Pons (tissue), 1 donor: ENCODE measurements at places on chromosomes 5 and 9.

- DNase-seq: peak; percentile 35
Measured at GRCh38 chr5:180090098-180090768, 18.7 kb upstream of the RNF130 start.

DNA sequence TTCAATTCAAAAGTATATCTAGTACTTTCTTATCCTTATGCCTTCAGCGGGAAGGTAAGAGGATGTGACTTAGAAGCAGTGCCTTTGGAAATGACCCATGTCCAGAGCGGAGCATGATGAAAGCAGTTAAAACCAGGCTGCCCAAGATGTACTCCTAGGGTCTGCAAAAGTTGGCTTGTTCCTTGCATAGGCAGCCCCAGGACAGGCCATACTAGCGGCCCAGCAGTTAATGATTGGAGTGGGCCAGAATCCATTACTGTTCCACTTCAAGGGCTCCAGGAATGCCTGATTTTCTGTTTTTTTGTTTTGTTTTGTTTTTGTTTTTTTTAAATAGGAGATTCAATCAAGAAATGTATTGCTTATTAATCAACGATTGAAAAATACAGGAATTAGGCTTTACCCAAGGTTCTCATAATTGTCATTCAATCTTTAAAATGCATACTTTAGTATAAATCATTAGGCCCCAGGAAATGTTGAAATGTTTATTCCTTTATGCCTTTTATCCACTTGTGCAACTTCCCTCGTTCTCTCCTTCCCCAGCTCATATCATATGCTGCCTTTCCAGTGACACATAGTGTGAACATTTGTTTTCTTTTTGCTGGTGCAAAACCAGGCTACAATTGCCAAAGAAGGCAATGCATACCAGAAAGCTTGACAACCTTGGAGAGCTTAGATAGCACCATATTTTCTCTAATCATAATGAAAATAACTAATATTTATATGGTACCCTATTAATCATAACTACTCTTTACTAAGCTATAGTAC, 190.8 kb downstream of the ARHGEF28 start:
- DNase-seq: no peak

GRCh38 chr5:75993183-75993582, 90.0 kb upstream of the SV2C start:
- no peak for DNase-seq

- peak; percentile 64 for DNase-seq
Measured at GRCh38 chr5:149367249-149367971, 9.6 kb downstream of the PCYOX1L start.

GRCh38 chr9:109254317-109254716, 66.5 kb downstream of the EPB41L4B start:
- no peak for DNase-seq

DNA sequence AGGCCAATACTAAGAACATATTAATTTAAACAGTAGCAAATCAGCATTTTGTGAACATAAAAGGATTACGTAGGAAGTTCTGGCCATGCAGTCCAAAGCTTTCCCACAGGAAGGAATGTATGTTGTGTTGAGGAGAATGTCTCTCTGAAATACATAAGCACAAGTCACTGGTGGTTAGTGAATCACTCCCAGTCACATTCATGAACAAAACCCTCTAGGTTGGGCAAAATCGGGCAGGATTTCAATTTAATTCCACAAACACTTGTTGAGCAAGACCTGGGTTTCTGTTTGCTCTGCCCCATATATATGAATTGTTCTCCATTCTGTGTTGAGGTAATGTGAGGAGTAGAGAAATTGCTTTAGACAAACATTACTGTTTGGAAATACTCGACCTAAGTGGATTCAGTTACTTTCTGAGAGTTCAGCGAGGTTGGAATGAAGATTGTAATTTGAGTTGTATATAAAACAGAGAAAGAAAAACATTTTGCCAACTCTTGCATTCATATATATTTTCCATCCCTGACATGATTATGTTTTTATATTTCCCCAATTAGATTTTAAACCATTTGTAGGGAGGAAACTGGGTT, 127.6 kb upstream of the RPS23 start:
- no peak for DNase-seq

DNA sequence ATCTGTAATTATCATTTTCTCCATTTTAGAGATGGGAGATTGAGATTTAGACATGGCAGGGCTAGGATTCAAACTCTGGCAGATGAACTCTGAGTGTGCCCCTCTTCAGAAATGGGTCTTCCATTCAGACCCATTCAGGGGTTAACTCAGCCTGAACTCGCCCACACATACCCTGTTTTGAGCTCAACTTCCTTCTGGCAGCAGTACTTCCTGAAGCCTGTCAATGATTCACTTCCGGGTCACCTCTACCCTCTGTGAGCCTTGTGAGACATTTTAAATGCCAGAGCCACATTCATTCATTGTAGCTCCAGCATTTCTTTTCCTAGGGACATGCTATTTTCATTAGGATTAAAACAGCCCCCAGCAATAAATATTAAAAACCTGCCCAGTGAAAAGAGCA, 209.3 kb upstream of the SLC24A2 start:
- DNase-seq: no peak

DNA sequence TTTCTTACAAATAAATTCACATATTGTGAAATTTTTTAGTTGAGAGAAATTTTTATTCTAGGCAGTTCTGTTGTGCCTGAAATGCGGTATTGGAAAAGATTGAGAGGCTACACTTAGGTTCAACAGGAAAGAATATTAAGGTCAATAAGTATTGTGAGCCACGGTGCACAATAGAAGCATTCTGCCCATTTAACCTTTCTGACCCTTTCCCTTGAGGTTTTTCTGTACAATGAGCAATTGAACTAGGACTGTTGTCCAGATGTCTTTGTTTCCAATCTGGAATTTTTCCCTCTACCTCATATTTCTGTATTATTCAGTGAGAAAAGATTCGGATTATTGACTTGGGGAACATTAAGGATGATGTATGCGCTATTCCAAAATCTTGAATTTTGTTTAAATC, 205.2 kb downstream of the NR3C1 start:
- no peak for DNase-seq
